NCI-H1092 (cell line): ENCODE measurements at places on chromosomes 3 and 15.

GRCh38 chr3:178562947-178563232, 26.7 kb downstream of the KCNMB2 start:
- no peak for DNase-seq

- no peak for DNase-seq
Measured at GRCh38 chr15:34889476-34889875, 80.1 kb downstream of the AQR start.

GRCh38 chr3:39779511-39780230, 29.7 kb upstream of the MYRIP start:
- DNase-seq = no peak

DNA sequence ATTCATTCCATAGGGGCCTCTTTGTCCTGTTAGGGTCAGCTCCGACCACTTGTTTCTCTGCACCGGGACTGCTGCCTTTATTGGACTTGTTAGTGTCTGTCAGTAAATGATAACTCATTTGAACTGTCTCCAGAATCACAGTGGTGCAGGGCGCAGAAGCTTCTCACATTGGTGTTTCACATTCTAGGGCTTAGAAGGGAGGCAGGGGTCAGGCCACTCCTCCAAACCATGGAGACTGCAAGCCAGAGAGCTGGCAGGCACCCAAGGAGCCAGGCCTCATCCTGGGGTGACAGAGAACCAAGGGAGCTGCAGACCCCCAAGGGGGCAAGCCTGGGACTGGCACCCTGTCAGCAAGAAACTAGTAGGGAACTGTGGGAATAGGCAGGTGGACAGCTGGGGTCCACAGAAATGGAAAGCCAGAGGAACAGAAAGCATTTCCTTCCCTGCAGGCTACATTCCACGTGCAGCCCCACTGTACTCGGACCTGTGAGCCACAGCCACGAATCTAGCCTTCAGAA, 49.1 kb downstream of the CCNL1 start:
- DNase-seq = no peak

GRCh38 chr3:155745795-155746550, 1.1 kb upstream of the PLCH1 start:
- peak; percentile 40 for DNase-seq

DNA sequence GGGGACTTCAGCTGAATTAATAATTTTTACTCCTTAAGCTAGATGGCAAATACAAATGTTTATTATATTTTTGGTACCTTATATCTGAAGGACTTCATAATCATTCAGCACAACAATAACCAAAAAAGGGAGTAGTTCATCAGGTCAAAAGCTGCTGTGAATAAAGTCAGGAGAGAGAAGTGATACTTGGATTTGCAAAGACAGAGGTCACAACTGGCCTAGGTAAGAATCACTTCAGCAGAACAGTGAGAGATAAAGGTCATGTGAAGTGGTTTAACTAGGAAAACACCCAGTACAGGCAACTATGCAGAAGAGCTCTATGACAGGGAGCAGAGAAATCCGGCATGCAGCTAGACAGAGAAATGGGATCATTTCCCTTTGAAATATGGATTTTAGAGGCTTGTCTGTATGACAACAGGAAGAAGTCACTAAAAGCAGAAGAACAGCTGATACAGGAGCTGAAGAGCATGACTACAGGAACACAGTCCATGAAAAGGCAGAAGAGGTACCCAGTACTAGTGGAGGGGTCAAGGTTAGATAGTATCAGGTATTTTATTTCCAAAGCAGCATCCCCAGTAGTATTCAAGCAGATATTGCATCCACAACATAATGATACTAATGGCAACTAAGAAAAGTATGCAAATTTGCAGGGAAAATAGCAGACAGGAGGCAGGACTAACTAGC, 25.7 kb downstream of the ZMAT3 start:
- DNase-seq = no peak

GRCh38 chr3:13563911-13564310, 15.0 kb downstream of the FBLN2 start:
- DNase-seq = no peak

DNA sequence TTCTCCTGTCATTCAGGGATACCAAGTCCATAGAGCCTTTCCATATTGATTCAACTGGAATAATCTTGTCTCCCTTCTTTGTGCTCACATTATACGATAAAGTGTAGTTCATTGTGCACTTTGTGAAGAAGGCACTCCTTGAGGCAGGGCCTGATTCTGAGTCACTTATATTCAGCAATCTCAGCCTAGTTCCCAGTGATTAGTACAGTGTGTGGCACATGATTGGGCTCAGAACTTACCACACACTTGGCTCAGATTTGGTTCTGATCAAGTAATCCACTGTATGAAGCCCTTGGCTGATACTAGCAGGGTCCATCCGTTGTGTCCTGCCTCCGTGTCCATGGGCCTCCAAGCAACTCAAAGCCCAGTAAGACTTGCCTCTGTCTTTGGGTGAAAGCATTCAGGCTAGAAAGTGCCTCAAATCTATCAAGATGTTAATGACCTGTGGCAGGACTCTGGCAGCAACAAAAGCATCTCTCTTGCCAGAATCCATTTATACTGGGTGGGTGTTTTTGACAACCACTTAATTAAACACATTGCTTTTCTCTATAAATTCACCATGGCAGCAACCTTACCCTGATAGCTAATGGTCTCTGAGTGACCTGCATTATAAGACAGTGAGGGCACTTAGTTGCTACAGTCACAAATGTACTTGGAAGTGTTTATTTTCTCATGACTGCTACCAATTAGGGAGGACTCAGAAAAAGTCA, 51.3 kb downstream of the TPRG1 start:
- DNase-seq = no peak

- DNase-seq = no peak
Measured at GRCh38 chr3:131730581-131730980, 227.8 kb upstream of the MRPL3 start.

- no peak for DNase-seq
Measured at GRCh38 chr3:170749765-170750477, 120.1 kb downstream of the RPL22L1 start.

DNA sequence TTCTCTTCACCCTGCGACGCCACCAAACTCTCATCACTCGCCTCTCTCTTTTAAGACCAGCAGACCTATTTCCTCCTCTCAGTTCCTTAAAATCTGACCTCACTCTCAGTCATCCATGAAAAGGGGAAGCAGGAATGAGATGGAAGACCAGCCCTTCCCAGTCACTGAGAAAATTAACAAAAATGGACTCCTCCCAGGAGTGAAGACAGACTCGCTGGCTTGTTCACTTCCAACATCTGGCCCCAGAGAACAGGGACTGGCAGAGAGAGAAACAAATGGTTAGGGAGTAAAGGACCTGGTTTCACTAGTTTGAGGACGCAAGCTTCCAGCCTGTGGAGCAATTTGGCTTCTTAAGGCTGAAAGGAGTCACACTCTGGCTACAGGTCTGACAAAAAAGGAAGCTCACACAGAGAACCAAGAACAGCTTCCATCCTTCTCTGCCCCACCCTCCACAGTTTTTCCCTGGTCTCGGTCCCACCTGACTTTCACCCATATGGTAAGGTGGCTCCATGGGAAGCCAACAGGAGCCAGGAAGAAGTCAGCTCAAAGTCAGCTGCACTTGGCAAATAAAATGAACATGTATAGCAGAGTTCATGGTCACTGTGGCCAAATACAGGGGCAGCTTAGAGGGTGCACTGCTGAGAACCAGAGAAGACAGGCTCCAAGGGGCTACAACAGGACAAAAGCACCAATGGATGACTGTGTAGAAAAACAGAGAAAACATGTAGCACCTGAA, 57.2 kb downstream of the ITGB5 start:
- no peak for DNase-seq

DNA sequence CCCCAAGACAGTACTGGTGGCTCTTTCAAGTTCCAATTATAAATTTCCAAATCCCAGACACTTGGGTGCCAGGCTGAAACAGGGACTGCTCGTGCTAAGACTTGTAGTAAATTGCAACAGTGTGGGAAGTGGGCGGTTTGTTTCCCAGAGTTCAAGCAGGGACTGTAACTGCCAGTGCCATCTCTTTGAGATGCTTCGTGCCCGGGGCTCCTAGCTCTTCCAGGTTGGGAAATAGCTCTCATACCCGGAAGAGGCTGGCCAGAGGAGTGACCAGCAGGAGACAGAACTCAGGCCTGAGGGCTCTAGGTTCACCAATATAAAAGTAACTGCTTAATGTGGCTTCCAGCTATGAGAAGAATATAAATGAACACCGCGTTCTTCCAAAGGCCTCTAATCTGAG, 54.0 kb upstream of the NEO1 start:
- DNase-seq = no peak

DNA sequence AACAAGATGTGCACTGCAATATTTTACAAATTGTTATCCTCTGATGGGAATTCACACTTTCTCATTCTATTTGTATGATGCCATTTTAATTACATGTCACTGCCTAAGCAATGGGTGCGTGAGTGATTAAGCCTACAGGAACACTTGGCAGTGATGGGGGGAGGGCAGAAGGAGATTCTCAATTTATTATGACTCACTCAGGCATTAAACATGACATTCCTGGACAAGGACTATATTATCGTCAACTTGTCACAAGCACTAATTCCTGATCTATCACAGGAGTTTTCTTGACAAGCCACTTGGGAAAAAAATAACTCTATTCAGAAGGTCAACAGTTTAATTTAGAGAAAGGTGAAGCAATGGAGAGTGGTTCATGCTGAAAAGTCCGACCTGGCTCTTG, 556.8 kb downstream of the NSUN3 start:
- DNase-seq = no peak

DNA sequence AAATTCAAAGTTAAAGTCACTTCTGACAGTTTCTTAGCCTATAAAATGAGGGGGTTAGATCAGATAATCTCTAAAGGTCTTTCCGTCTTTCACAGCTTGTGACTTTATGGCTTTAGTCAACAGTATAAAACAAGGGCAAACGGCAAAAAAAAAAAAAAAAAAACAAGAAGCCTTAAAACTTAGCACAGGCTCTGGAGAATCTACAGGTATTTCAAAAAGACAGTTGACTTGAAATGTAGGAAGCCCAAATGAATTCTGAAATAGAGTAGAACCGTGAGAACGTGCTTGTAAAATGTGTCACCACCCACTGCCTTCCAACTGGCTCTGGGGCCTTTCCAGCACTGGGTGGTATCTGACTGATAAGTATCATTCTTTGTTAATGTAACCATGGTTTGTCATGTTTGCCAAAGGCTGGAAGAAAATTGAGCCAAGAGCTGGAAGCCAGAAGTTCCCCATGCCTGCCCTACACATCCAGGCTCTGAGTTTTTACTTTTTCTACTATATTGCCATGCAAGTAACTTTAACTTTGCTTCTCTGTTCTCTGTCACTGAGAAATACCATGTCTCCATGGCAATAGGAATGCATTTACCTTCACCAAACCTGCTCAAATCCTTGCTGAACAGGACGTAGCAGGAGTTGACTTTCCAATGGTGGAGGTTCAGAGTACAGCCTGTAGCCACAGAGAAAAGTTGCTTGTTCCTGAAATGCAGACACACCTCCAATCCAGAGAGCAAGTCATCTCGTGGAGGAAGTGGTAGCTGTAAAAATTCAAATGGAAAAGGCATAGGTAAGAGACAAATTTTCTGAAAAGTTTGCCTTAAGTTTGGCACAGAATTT, 35.8 kb upstream of the THSD4 start:
- DNase-seq = no peak

DNA sequence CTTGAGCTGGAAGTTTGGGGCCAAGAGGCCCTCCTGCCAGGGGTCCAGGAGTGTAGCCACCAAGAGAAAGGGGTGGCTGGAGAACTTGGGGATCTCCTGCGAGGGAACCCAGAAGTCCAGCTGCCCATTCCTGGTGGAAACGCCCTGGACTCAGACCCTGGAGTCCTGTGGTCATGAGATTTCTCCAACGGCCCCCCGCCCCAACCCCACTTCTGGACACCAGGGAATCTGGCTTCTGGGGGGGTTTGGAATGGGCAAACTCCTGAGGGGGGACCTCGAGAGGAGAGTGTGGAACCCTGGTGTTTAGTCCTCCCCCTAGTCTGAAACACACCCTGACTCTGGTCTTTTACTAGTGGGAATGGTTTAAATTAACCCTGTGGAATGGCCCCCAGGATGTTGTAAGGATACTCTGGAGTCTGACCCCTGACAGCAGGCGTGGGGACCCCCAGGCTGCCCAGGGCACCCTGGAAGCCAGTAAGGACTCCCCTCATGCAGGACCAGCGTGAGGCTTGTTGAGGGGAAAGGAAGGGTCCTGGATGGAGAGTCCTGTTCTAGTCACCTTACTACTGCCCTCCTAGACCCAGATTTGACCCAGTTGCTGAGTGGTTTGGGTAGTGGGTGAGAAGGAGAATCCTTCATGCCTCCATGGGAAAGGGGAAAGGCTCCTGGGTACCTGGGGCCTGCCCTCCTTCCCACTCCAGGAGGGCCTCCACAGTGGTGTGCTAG, 540 bp downstream of the KLHDC8B start:
- no peak for DNase-seq

GRCh38 chr3:193132964-193133363, 108.1 kb upstream of the PLAAT1 start:
- DNase-seq = no peak

- peak; percentile 1 for DNase-seq
Measured at GRCh38 chr15:65189102-65189740, 4.1 kb upstream of the CLPX start.

DNA sequence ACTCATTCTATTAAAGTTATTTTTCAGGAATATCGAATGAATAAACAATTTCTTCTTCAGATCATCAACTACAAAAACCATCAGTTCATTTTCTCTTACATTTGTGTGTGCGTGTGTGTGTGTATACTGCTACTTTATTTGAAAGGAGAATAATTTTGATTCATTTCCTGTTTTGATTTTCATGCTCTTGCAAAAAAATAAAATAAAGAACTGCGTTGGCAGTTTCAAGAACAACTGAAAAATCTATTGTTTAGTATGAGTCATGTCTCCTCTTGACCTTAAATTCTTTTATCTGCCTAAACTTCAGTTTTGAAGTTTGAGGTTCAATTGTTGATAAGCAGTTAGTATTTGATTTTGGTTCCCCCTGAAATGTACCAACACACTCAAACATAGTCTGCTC, 540.8 kb downstream of the FGF12 start:
- DNase-seq = no peak

- DNase-seq = no peak
Measured at GRCh38 chr3:169494982-169495381, 168.5 kb downstream of the MECOM start.

GRCh38 chr15:62994439-62994838, 48.1 kb upstream of the TPM1 start:
- no peak for DNase-seq

DNA sequence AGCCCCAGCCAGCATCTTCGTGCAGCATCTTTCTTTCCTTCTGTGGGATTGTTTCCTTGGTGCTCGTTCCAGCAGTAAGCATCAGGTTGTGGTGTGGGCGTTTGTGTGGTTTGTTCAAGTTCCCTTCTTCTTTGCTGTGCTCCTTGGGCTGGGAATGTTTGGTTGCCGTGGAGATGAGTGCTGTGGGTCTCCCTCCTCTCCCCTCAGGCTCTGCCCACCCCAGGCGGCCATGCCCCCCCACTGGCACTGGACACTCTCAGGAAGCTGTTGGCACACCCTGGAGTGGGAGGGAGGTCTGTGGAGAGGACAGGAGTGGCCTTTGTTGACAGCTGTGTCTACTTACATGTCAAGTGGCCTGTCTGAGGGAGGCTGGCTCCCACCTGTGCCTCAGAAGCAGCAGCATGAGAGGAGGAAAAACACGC, 46.5 kb upstream of the SACM1L start:
- DNase-seq = peak; percentile 5
